ENCODE measurements at places on chromosomes 12 and 14.
A peak's percentile ranks its signal among the peaks of the same experiment; 100 is the strongest.

DNA sequence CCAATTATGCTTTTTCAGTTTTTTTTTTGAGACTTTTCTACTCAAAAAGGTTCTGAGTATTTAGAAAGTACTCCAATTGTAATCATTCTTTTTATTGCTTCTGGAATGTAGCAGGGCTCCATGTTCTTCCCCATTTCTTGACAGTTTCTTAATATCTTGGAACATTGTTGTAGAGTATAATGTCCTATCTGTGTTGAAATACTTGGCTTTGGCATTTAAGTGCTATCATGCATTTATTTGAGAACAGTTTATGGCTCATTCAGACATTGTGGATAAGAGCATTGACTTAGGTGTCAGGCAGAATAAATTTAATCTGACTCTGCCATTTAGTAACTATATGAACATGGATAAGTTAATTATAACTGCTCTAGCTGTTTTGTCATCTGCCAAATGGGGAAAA is 28.3 kb downstream of the ADIPOR2 start:
- DNase-seq: no peak

- DNase-seq: peak; percentile 41
Observed at GRCh38 chr14:64324895-64325294, 30.7 kb upstream of the ESR2 start.

DNA sequence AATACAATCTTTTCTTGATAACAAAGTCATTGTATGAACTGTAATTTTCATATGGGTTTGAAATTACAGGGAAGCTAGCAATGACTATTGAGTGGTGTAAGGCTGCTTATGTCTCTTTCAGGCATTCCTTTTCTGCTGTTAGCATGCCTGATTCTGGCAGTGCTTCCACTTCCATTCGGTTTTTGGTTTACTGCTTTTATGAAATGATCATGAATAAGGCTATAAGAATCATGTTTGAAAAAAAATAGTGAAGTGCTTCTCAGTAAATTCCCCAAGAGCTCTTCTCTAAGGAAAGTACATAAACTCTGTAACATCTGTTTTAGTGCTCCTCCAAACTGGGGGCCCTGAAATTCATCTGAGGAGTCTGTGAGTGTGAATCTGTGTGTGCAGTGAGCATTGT is 434.0 kb upstream of the RGS6 start:
- no peak for DNase-seq

- DNase-seq: no peak
Observed at GRCh38 chr12:63525831-63526230, 142.5 kb downstream of the DPY19L2 start.

- DNase-seq: peak; percentile 66
Observed at GRCh38 chr12:3342051-3342450, 149.0 kb upstream of the PRMT8 start.

- no peak for DNase-seq
Observed at GRCh38 chr14:47392326-47392725, 283.1 kb downstream of the MDGA2 start.

- DNase-seq: no peak
Observed at GRCh38 chr12:108370415-108370814, 31.3 kb upstream of the CMKLR1 start.

DNA sequence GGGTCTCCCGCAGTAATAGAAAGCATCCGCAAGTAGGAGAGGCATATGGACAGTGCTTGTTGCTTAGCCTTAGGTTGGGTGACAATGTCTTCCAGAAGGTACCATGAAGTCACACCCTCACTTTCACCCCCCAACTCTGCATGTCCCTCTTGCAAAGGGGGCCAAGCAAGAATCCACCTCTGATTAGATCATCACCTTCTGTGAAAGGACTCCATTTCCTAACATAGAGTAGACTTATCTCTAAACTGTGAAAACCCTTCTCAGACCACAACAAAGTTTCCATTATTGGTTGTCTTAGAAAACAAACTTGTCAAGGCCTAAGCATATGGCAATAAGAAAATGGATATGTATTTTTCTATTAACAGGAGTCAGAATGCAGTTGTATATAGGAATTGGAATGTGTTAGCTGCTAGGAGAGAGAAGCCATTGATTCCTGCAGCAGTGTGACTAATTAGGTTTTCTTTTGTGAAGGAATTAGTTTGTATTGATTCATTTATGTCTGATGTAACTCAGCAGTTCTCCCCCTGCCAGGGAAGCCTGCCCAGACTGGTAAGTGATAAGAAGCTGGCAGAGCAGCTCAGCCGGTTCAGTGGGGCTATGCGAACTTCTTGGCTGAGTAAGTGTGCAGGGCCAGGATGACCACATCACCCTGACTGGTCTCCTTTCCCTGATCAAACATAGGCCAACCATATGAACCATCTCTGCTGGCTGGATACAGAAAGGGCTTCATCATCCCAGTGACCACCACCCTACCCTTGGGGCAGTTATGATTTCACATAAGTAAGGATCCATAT is 107.3 kb upstream of the CCDC196 start:
- DNase-seq: no peak

- no peak for DNase-seq
Observed at GRCh38 chr12:68276402-68276930, 23.1 kb upstream of the IL22 start.

DNA sequence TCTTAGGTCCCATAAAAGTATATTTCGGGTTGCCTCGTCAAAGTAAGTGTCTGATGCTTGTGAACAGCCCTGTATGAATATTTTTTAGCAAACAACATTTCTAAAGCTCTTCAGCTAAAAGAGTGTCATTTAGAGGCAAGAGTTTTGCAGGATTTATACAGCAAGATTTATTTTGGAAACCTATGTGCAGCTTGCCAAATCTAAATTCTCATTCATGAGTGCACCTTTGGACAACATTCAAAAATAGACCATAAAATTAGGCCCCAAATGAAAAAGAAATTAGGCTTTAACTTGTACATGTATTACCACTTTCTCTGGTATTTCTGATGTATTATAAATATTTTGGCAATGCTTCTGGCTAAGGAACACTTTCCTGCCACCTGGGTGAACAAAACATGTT is 224.4 kb upstream of the PDZRN4 start:
- no peak for DNase-seq

GRCh38 chr12:87935216-87935615 is 94.0 kb downstream of the C12orf50 start:
- DNase-seq: no peak

GRCh38 chr12:58046271-58046670 is 104.9 kb downstream of the ATP23 start:
- DNase-seq: no peak

- DNase-seq: peak; percentile 6
Observed at GRCh38 chr12:29053567-29053966, 95.5 kb upstream of the FAR2 start.

GRCh38 chr12:45946435-45946834 is 43.9 kb downstream of the SCAF11 start:
- no peak for DNase-seq

- no peak for DNase-seq
Observed at GRCh38 chr12:8899830-8900229, 14.5 kb upstream of the PHC1 start.

GRCh38 chr12:88530868-88531267 is 49.4 kb downstream of the KITLG start:
- DNase-seq: no peak

DNA sequence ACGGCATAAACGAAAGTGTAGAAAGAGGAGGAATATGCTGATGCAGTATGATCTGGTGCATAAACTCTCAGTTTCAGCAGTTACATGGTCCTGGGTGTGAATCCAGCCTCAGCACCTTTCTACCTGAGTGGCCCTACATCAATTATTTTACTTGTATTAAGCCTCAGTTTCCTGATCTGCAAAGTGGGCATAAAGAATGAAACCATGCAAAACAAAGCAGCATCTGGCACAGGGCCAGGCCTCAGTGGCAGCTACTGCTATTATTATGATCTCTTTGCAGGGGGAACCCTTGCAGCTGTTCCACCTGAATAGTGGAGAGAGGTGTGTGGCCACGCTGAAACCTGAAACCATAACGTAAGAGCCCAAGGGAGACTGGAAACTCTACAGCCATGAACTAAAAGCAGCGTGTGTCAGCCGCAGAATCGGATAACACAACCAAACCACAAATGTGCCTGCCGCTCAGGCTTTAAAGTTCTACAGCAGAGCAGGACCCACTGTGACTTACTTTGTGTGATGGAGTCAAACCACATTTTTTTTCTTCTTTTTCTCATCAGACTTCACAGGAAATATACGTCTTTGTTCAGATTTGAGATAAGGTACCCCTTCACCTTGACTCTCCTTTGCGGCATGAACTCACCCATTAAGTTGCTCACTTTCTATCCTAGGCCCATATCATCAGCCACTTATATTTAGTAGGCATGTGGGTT is 29.2 kb upstream of the FOS start:
- no peak for DNase-seq

GRCh38 chr14:67526676-67527459 is 6.2 kb upstream of the PLEKHH1 start:
- DNase-seq: peak; percentile 64

DNA sequence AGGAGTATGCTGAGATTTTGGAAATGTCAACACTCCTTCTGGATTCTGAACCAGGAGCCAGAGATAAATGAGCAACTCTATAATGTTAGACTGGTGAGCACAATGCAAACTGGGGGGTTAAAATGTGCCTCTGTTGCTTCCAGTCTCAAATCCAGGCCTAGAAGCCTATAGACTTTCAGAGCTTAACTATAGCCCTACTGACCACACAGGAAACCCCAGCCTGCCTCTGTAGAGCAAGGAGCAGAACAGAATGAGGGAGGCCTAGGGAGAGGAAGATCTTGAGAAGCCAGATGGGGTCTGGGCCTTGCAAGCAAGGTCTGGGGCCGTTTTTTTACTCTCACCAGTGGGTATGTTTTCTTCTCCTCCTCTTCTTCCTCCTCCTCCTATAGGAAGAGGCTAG is 225.4 kb upstream of the KITLG start:
- DNase-seq: peak; percentile 30

DNA sequence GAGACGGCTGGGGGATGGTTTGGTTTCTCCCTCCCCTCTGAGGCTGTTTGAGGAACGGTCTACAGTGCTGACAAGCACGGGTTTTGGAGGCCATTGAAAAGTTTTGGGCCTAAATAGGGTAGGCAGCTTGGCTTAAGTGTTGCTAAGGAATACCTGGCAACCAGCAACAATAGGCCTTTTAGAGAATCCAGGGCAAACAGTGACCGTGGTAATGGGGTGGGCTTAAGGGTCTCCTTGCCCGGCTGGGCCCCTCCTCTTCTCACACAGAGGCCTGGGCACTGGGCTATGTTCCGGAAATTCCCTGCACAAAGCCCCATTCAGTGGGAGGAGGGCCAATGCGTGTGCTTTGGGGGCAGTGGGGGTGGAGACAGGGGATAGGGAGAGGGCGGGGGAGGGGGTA is 55.4 kb downstream of the ASCL1 start:
- no peak for DNase-seq

- DNase-seq: no peak
Observed at GRCh38 chr12:94182986-94183707, 34.8 kb downstream of the PLXNC1 start.

DNA sequence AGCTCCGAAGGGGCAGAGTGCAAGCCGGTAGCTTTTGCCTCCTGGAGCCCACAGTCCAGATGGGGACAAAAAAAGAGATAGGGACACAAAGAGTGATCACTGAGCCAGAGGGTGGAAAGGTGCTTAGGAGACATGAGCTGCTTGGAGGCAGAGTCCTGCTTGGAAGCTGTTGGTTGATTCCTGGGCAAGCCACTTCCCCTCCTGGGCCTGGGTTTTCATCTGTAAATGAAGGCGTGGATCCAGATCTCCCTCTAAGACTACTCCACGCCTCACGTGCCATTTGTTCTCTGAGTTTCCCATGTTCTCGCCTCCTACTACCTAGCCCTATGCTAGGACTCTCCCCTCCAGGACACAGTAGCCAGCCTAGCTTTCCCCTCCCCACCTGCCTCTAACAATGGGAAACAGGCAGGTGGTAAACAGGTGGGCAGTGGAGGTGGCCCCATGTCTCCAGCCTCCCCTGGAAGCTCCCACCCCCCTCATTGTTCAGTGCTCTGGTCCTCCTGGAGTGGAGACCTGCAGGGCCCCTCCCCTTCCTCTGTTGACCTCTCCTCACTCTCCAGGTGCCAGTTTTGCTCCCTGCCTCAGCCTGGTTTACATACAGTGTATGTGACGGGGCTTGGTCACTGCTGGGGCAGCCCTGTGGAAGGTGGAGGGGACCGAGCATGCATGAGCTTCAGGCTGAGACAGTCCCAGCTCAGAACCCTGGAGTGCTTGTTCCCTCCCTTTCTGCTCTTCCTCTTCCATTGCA is 3.8 kb downstream of the SERPINA3 start:
- no peak for DNase-seq

- DNase-seq: peak; percentile 24
Observed at GRCh38 chr12:127343940-127344339, 923.0 kb upstream of the TMEM132C start.

DNA sequence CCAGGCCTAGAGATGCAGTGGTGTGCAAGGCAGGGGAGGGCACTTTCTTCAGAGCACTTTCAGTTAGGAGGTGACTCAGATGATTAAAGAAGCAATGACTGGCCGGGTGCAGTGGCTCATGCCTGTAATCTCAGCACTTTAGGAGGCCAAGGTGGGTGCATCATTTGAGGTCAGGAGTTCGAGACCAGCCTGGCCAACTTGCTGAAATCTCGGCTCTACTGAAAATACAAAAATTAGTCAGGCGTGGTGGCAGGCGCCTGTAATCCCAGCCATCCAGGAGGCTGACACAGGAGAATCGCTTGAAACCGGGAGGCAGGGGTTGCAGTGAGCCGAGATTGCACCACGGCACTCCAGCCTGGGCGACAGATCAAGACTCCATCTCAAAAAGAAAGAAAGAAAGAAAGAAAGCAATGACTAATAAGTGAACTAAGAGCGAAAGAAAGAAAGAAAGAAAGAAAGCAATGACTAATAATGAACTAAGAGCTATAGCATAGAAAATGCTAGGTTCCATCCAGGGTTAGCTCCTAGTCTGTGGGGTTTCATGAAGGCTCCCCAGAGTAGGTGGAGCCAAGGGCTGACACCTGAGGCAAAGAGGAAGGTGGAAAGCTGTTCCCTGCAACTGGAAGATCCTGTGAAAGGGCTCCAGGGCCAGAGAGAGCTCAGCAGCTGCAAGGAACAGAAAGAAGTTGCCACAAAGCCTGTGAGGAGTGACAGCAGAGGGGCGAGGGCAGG is 334.5 kb downstream of the CACNA1C start:
- DNase-seq: peak; percentile 13
